ENCODE measurements at places on chromosomes 7 and 10.

DNA sequence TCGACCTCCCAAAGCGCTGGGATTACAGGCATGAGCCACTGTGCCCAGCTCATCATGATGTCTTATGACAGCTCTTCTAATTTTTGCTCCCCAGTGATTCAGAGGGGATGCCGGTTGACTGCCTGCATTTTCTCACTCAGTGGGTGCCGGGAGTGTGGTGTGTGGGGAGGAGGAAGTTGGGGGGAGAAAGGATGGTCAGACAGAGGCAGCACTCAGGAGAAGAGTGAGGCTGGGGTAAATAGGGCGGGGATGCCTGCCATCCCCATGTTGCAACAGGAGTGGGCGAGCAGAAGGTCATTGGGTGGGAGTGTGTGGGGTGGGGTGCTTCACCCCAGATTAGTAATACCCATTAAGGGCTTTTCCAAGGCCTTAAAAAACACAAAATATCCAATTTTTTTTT, 3.5 kb upstream of the CCL24 start:
- DNase-seq: peak; percentile 41

DNA sequence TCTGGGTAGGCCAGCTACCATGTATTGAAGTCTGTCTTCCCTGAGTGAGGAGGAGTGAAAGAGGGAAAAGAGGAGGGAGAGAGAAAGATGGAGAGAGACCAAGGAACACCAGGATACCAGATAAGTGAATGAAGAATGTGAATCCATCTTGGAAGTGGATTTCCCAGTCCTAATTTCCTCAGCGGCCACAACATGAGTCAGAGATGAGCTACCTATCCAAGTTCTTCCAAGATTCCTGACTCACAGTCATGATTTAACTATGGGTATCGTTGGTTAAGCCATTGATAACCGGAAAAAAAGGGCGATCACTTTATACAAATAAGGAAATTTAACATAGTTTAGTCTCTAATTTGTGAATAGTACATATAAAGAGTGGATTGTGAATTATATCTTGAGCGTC, 561.8 kb downstream of the ATRNL1 start:
- no peak for DNase-seq

- DNase-seq: peak; percentile 31
Measured at GRCh38 chr7:12584930-12585329, 14.4 kb downstream of the SCIN start.

GRCh38 chr7:148905093-148905666, 21.1 kb upstream of the EZH2 start:
- no peak for DNase-seq

GRCh38 chr7:116859323-116859722, 3.1 kb upstream of the CAPZA2 start:
- peak; percentile 54 for DNase-seq

Measured in HL-60 (cell line).